ENCODE measurements at places on chromosomes 13 and 19.

GRCh38 chr19:19655641-19656343 lies 7.7 kb downstream of the ATP13A1 start:
- no peak for DNase-seq

GRCh38 chr13:25085125-25085742 lies 10.7 kb upstream of the PABPC3 start:
- peak; percentile 6 for DNase-seq

DNA sequence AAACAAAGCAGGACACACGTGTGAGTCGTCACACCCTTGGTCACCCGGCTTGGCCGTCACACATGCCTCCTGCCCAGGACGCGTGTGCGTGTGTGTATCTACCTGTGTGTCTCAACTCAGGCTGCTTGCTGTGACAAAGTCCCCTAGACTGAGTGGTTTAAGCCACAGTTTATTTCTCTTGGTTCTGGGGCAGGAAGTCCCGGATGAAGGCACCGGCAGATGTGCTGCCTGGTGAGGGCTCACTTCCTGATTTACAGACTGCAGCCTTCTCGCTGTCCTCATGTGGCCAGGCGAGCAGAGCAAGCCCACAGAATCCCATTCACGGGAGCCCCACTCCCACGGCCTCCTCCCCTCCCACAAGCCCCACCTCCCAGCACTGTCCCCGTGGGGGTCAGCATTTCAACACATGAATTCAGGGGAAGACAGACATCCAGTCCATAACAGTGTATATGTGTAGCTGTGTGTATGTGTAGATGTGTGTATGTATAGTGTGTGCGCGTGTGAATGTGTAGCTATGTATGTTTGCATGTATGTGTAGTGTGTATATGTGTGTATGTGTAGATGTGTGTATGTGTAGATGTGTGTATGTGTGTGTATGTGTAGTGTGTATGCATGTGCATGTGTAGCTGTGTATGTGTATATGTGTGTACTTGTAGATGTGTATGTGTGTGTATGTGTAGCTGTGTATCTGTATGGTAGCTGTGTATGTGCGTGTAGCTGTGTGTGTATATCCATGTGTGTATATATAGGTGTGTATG lies 51.5 kb downstream of the MCF2L start:
- no peak for DNase-seq

DNA sequence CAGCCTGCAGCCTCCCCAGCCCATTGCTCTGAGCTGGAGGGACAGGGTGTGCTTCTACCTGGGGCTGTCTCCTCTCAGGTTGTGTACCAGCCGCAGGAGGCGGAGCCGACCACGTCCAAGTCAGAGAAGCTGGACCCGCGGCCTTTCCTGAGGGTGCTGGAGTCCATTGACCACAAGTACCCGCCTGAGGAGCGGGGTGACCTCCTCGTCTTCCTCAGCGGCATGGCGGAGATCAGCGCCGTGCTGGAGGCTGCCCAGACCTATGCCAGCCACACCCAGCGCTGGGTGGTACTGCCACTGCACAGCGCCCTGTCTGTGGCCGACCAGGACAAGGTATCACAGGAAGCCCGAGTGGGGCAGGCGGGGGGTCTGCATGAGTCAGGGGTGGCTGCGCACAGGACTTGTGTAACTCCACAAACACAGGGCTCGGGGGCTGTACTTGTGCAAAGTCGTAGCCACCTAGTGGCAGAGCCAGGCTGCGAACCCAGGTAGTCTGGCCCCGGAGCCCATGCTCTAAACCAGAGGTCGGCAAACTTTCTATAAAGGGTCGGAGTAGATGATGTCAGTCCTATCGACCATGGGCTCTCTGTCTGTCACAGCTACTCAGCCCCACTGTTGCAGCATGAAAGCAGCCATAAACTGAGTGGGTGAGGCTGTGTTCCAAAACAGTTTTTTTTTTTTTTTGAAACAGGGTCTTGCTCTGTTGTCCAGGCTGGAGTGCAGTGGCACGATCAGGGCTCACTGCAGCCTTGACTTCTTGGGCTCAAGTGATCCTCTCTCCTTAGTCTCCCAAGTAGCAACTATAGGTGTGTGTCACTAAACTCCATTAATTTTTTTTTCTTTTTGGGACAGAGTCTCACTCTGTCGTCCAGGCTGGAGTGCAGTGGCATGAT lies 8.9 kb downstream of the DHX34 start:
- no peak for DNase-seq

DNA sequence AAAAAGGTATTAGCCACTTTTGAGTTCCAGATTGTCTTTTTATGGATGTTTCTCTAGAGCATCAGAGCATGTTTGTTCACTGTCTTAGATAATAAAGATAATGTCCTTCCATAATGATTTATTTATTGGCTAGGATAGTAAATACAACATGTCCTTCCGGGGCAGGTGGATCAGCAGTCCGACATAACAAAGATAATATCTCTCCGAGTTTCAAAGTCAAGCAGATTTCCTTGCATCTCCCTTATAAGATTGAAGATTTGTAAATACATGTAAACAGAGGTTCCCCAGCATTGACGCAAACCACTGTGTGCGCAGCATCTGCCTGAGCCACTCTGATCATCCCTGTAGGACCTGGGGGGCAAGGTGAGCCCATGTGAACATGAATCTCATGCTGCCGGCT lies 8.8 kb upstream of the KLK15 start:
- no peak for DNase-seq

GRCh38 chr13:40922437-40923040 lies 96.6 kb downstream of the ELF1 start:
- no peak for DNase-seq

DNA sequence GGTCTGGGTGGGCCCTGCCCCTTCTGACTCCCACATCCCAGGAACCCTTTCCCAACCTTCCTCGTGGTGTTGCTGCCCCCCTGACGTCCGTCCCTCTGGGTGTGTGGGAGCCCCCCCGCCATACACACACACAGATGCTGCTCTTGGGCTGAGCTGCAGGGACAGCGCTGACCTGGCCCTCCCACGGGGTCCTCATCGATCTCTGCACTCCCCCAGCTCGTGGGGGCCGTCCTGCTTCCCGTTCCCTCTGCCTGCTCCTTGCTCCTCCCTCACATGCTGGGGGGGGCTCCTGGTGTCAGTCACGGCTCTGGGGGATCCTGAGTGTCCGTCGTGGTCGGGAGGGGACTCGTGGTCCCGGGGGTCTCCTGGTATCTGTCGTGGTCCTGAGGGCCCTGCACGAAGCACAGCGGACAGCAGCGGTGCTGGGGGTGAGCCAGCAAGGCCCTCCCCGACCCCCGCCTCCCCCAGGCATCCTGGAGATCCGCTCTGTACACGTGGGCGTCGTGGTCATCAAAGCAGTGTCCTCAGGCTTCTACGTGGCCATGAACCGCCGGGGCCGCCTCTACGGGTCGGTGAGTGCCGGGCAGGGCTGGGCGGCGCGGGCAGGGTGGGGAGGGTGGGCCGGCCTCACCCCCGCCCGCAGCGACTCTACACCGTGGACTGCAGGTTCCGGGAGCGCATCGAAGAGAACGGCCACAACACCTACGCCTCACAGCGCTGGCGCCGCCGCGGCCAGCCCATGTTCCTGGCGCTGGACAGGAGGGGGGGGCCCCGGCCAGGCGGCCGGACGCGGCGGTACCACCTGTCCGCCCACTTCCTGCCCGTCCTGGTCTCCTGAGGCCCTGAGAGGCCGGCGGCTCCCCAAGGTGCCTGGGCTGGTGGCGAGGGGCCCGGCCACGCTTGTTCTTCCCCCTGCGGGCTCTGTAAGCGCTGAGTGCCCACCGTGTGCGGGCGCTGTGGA lies 3.4 kb downstream of the FGF22 start:
- DNase-seq, result no peak

GRCh38 chr19:49362929-49363267 lies 682 bp upstream of the TEAD2 start:
- DNase-seq, result no peak

DNA sequence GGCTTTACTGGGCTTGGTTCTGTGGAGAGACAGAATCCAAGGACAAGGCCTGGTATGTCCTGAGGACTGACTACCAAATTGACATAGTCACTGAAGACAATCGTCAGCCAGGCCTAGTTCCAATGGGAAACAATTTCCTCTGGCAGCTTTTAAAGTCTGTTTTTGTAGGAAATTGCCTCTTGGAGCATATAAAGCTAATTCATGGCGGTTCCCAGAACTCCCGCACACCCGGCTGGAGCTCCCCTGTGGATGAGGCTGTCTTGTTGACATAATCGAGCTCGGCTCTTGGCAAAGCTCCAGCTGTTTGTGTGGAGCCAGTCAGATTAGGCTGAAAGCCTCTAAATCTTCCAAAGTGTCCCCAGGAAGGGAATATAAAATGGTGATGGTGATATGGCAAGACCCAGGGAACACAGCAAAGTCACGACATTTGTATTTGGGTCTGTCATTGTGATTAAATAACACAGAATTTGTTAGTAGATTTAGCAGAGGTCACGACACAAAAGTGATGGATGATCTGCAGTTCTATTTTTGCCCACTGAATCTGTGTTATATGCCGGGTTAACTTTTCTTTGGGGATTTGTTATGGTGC lies 395.0 kb downstream of the PCDH9 start:
- peak; percentile 44 for DNase-seq

DNA sequence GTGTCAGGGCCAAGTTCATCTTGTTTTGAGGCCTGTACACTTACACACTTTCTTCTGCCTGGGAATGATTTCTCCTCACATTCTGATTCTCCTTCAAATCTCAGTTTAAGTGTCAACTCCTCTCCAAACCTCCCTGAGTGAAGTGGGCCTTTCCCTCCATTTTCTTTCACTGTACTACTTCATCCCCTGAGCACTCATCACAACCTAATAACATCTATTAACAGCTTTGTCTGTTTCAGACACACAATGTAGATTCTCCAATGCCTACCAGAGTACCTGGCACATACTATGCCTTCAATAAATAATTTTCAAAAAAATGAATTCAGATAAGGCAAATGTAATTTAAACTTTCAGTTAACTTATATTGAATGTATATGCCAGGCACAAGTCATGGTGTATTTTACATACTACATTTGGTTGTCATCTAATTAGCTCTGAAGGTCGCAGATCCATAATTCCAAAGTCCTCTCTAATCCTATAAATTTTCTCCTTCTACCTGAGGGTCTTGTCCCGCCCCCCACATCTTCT lies 357 bp upstream of the COG6 start:
- no peak for DNase-seq

DNA sequence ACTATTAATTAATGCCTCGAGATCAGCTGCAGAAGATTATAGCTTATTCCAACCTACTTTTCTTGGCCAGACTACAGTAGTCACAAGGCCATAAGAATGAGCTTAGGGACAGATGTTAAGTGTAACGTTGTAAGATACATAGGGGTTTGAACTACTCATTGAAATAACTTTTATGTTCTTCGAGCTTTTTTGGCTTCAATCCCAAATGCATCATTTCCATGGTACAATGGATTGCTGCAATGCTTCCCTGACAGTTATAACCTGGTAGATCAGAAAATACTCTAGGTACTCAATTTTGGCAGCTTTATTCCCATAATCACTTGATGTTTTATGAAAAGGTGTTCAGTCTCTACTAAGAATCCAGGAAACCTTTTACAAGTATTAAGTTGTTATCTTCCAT lies 2216.7 kb upstream of the PCDH20 start:
- no peak for DNase-seq

- DNase-seq, result no peak
Measured at GRCh38 chr13:97111756-97112155, 110.4 kb upstream of the MBNL2 start.

GRCh38 chr19:51726049-51726448 lies 2.3 kb upstream of the HAS1 start:
- peak; percentile 27 for DNase-seq

DNA sequence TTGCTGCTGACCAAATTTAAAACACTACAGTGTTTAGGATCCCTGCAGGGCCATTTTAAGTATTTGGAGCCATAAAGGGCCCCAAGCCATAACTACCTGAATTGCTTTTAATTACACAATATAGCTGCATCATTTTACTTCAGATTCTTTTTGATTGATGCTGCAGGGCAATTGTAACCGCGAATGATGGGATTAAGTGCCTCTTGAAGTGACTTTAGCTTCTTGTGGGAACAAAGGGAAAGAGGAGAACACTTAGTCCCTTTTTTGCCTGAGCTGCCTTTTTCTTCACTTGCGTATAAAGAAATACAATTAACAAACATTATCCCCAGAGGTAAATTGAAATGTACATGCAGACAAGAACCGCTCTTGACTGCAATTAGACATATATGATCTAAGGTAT lies 228.5 kb downstream of the ZIC5 start:
- DNase-seq, result no peak

DNA sequence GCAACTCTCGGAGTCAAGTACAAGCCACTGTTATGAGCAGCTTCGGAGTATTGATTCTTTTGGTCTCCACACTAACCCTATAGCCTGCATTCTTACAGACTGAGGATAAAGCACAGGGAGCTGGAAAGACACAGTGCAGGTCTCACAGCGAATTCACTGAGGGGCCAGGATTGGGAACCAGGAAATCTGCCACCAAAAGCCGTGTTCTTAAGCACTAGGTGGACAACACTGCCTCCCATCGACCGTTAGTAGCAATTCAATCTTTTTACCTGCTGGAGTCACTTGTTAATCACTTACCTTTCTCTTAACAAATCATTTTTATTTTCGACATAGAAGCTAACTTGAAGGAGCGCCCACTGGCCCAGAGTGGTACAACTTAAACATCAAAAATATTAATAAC lies 6.3 kb downstream of the PMIS2 start:
- no peak for DNase-seq

GRCh38 chr13:33992881-33993336 lies 175.0 kb downstream of the RFC3 start:
- no peak for DNase-seq

DNA sequence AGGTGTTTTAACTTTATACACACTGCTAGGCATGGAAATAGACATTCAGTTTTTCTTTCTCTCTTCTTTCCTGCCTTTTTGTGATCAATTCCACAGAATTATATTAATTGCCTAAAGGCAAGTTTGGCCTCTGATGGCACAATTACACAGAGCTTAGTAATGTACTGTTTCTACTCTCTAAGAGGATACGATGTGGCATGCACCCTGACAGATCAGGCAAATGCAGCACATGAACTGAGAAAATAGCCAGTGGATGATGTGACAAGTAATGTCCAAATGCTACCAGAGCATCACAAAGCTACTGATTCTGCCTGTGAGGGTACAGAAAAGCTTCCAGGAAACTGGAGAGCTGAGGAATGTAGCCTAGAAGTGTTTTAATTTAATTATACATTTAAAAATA lies 233.8 kb upstream of the PRR20A start:
- no peak for DNase-seq

GRCh38 chr19:610801-611480 lies 21.3 kb downstream of the HCN2 start:
- DNase-seq, result no peak

DNA sequence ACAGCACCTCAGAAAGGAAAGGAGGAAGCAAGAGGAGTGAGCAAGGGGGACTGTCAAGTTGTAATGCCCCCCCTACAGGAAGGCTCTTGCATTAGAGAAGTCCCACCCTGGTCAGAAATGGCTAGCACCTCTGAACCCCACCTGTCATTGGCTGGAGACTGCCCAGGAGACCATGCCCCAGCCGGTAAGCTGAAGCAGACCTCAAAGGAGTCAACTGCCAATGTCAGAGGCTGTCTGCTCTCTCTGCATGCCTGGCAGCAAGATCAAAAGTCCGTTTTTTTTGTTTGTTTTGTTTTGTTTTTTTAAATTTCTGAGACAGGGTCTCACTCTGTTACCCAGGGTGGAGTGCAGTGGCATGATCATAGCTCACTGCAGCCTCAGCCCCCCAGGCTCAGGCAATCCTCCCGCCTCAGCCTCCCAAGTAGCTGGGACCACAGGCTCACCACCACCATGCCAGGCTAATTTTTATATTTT lies 8.1 kb upstream of the BCL3 start:
- DNase-seq, result no peak

Data from caudate nucleus (tissue), 63 donors.